Brain pericyte (primary cell): ENCODE measurements at places on chromosomes 13 and 19.

GRCh38 chr13:41136396-41137031 lies 3.9 kb upstream of the KBTBD6 start:
- no peak for DNase-seq

DNA sequence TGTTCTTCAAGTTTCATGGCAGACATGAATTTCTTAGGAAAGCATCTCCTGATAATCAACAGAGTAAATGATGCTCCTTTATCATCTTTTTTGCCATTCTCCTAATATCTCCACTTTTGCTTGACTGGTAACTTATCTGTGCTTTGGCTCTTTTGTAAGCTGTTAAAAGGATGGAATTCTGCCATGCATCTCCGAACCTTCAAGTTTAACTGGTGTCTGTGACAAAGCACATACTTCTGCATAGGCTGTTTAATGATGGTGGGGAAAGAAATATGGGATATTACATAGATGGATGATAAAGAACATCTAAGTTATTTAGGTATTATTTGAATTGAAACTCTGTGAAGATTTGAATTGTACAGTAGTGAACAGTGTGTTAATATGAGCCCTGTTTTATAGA lies 866.9 kb upstream of the SLITRK1 start:
- DNase-seq: no peak

DNA sequence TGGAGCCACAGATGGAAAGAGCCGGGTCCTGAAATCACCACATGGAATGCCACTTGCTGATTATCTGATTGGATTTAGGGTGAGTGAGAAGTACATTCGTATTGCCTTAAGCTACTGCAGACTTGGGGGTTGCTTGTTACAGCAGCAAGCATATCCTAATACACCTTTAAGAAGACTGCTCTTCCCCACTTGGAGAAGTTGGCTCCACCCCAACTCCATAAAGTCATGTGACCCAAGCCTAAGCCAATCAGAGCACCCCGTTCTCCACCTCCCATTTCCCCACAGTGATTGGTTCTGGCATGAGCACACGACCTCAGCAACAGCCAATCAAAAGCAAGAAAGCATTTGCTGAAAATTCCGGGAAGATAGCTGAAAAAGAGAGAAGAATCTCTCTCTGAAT lies 23.1 kb downstream of the CACNA1A start:
- no peak for DNase-seq

DNA sequence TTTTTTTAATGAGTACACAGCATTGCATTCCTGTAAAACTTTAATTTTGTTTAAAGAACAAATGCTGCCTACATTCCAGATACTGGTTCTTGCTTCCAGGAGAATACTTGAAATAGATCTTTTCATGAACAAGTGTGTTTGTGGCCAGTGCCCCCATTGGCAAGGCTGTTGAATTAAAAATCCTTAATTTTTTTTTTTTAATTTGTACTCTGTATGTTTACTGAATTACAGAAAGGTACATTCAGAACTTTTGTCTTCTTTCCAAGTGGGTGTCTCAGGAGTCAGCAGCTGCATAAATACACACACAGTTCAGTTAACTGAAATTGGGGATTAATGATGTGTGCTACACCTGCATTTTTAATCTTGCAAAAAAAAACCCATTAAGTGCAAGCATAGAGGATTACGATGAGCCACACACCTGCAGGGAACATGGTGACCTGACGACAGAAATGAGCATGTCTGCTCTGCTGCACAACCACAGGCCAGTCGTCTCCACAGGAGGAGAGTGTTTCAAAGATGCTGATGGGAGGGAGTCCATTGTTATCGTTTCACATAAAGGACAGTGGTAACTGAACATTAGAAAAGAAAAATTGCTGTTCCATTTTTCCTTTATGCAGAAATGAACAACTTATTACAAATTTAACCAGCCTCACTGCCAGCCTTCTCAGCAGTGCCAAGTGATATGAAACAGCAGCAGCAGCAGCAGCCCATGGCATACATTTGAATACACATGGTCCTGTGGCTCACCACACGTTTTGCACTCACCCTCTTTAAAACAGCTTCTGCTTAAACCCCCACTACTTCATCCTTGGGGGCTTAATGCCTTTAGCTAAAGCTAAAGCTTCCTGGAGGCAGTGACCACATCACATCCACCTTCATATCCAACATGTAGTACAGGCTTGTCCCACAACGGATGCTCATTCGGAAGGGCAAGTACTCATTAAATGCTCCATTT lies 72.3 kb upstream of the RFC3 start:
- DNase-seq: no peak

DNA sequence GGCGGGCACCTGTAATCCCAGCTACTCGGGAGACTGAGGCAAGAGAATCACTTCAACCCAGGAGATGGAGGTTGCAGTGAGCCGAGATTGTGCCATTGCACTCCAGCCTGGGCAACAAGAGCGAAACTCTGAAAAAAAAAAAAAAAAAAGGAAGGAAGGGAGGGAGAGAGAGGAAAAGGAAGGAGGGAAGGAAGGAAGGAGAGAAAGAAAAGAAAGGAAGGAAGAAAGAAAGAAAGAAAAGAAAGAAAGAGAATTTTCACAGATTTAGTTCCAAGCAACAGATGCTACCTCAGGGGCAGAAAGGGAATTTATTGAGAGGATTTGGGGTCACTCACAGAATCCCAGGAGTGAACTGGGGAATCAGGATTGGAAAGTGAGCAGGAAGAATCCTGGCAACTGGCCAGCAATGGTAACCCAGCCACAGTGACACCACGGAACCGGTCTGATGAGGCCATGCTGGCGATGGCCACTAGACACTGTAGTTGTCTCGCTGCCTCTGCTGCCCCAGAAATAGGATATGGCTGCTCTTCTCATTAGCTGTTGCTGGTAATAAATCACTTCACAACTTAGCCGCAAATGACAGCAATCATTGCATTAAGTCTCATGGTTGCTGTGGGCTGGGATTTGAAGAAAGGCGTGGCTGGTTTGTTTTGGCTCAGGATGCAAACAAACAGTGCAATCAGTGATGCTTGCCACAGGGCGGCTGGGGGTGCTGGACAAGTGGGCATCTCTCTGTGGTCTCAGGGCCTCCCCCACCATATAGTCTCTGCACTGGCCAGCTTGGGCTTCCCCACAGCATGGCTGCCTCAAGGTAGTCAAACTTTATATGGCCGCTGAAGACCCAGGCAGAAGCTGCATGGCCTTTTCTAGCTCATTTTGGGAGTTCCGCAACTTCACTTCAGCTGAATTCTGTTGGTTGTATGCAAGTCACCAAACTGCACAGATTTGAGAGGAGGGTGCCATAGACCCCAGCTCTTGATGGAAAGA lies 5.2 kb upstream of the BCAM start:
- no peak for DNase-seq

DNA sequence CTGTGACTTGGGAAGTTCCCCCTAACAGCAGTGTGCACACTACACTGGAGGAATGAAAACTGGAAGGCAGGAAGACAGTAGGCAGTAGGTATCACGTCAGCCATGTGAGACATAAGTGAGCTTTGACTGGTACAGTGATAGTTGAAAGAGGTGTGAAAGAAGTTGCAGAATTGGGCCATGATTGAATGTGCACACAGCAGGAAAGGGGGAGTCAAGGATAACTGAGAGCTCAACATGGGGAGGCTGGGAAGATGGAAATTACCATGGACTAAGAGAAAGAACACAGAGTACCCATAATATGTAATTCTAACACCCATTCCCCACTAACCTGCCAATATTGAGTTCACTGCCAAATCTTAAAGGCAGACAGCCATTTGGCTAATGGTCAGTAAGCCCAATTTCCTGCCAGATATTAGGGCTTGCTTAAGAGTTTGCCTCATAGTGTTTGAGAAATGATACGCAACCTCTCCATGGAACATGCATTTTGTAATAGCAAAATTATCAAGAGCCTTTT lies 321.7 kb downstream of the DCT start:
- DNase-seq: no peak

GRCh38 chr13:98500963-98501421 lies 75.9 kb downstream of the STK24 start:
- no peak for DNase-seq

GRCh38 chr19:1650650-1651567 lies 1.5 kb downstream of the TCF3 start:
- DNase-seq: no peak

- no peak for DNase-seq
Measured at GRCh38 chr19:58351990-58352755, 1.1 kb downstream of the A1BG start.

GRCh38 chr13:26987486-26988013 lies 184.1 kb downstream of the USP12 start:
- DNase-seq: no peak

GRCh38 chr19:47663435-47663910 lies 49.7 kb upstream of the EHD2 start:
- peak; percentile 32 for DNase-seq

GRCh38 chr19:40091205-40092129 lies 724 bp upstream of the ZNF780A start:
- DNase-seq: no peak

- no peak for DNase-seq
Measured at GRCh38 chr19:35431145-35431807, 16.8 kb upstream of the FFAR2 start.

- DNase-seq: no peak
Measured at GRCh38 chr13:39397896-39398265, 205.1 kb downstream of the LHFPL6 start.

DNA sequence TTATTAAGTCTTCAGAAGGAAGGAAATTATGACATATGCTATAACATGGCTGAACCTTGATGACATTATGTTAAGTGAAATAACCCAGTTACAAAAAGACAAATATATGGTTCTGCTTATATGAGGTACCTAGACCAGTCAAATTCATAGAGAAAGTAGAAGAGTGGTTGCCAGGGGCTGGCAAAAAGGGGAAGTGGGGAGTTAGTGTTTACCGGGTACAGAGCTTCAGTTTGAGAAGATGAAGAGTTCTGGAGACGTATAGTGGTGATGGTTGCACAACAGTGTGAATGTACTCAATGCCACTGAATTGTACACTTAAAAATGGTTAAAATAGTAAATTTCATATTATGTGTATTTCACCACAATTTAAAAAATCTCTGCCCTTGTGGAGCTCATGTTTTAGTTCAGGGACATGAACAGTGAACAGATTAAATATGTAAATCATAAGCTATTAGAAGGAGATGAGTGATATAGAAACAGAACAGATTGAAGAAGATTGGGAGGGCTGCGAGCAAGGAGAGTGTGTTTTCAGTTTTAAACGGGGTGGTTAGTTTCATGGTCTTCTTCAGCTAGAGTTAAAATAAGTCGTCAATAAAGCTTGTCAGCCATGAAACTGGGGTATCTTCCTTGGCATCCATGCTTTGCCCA lies 355.2 kb downstream of the KCNRG start:
- no peak for DNase-seq

- DNase-seq: no peak
Measured at GRCh38 chr13:80389073-80390038, 48.4 kb upstream of the SPRY2 start.

GRCh38 chr19:58466760-58467589 lies at the start of gene ZNF324:
TSS of gene ZNF324 (plus strand) at chr19:58467080. CDS start at chr19:58469186, 2,106 bp downstream.
- peak; percentile 85 for DNase-seq

DNA sequence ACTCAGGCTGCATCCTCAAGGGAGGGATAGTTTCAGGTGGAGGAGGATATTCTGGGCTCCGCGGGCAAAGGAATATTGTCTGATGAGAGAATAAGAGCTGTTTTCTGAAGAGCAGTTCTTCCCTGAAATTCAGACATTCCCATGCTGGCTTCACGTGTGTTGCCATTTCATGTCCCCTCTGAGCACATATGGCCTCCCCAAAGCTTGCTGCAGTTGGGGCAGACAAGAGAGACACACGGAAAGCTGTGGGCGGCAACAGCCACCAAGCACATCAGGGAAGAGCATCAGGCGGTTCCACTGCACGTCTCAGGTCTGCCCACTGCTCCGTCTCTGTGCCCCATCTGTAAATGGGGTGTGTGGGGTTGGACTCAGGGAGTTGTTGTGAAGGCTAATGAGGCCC lies 247.5 kb upstream of the TSHZ3 start:
- no peak for DNase-seq

- DNase-seq: no peak
Measured at GRCh38 chr13:67632590-67632989, 402.5 kb upstream of the PCDH9 start.

DNA sequence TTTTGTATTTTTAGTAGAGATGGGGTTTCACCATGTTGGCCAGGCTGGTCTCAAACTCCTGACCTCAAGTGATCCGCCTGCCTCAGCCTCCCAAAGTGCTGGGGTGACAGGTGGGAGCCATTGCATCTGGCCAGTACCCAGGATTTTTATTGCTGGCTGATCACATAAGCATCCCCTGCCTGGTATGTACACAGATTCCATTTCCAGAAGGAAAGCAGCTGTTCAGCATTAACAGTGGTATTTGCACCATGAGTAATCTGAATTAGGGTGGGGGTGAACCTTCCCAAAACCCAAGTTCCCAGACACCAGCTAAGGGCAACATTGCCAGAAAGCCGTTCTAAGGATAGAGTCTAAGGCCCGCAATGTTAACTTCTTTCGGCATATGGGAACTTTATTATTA lies 7.3 kb downstream of the ZNF555 start:
- DNase-seq: no peak

DNA sequence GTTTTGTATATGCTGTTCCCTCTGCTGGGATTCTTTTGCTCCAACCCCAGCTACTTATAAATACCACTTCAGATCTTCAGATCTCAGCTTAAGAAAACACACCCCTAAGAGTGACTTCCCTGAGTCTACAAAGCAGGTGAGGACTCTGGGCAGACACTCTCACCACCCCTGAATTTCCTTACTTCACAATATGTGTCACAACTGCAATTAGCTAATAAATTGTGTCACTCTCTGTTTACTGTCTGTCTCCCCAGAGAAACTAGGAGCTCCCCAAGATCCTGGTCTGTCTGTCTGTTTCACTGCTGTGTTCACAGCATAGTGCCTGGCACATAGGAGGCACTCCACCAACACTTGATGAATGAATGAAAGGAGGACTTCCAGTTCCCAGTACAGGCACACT lies 14.4 kb downstream of the CEBPA start:
- DNase-seq: no peak

DNA sequence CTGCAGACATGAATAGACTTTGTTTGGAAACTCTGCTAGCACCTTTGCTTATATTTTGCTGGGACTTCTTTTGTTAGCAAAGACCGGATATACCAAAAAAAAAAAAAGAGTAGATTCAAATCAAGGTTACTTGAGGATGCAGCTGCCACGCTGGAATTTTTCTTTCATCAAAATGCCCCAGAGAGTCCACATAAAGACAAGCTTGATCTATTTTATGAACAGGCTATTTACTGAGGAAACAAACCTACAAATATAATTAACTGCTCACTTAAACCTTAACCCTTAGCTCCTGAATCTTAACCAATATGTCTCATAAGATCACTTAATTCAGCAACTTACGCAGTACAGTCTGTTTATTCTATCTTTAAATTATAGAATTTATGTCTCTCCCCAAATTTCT lies 27.1 kb upstream of the DOCK9 start:
- DNase-seq: no peak

- DNase-seq: no peak
Measured at GRCh38 chr13:96499656-96500055, 409.7 kb downstream of the HS6ST3 start.

- peak; percentile 15 for DNase-seq
Measured at GRCh38 chr13:65679240-65679639, 1550.9 kb downstream of the PCDH9 start.

GRCh38 chr13:29362849-29363604 lies 232.5 kb downstream of the SLC7A1 start:
- DNase-seq: no peak

- DNase-seq: no peak
Measured at GRCh38 chr19:34504273-34504808, 22.8 kb downstream of the WTIP start.
